ENCODE measurements at places on chromosomes 5 and 9.

DNA sequence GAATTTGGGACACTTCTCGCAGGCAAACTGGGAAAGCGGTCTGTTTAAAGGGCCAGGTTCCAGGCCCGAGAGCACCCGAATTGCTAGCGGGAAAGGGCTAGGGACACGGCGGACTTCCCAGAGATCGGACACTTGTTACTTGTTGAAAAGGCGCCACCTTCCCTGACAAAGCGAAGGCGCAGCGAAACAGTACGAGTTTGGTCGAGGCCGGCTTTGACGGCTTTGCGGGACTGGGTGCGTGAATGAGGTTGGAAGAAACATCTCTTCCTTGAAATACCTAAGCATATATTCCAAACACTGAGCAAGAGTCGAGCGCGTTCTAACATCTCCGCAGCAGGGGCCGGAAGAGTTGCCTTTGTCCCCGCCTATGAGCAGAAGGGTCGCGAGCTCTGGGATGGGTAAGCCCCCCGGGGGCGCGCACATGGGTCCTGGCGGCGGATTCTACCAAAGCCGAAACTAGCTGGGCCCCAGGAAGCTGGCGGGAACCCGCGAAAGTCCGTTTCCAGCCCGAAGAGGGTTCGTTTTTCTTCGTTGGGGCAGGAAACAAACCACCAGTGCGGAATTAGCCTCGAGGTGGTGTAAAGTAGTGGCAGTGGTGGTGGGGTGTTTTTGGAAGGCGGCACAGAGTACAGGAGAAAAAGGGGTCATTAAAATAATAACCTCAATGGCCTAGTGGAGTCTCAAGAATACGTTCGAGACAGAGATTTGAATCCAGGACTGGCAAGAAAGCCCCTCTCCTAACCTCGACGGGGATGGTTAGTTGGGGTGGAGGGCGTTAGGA lies 1.5 kb downstream of the GDNF start:
- DNase-seq: no peak

GRCh38 chr5:32302835-32303754 lies 9.6 kb downstream of the MTMR12 start:
- no peak for DNase-seq

- no peak for DNase-seq
Measured at GRCh38 chr9:83285445-83286225, 222.7 kb upstream of the RASEF start.

DNA sequence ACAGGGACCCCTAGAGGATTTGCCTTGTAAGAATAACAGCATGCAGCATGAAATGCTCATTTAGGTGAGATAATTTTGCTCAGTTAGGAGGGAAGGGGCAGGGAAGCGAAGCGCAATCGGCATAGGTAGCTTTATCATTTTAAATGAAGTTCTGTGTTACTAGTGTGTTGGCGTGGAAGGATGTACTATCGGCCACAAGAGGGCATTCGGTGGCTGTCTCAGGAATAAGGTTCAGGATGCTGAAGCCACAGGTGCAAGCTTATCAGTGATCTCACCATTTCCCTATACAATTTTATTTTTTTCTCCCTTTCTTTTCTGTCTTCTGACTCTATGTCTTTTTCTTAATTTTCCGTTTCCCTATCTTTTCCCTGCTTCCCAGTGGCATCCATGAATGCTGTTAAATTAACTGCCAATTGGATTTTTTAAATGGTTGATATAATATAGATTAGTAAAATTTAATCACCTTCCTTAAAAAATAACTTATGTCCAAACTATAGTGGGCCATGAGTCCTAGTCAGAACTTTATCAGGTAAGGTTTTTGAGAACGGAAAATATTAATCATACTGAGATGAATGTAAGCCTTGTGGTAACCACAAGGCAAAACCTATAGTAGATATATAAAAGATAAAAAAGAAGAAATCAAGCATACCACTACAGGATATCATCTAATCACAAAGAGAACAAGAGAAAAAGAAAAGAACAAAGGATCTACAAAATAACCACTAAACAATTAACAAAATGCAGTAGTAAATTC lies 1.2 kb upstream of the INSL6 start:
- peak; percentile 35 for DNase-seq

GRCh38 chr5:72510610-72511181 lies 3.5 kb upstream of the ZNF366 start:
- DNase-seq: no peak

DNA sequence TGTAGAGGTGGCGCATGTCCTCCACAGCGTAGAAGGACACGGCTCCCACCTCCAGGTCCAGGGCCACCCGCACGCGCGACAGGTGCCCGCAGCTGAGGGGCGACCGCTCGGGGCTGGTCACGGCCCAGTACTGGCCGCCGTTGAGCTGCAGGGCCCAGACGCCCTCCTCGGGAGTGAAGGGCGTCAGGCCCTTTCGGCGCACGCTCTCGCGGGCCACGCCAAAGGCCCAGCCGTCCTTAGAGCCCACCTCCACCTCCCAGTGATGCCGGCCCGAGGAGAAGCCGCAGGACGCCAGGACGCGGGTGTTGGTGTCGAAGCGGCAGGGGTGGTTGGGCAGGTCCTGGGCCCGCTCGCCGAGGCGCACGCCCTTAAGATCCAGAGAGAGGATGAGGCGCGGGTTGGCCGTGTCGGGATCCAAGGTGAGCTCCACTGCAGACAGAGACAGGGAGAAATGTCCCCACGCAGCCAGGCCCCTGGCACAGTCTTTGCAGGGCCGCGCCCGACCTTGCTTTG lies 9.7 kb downstream of the TRIM7 start:
- no peak for DNase-seq

DNA sequence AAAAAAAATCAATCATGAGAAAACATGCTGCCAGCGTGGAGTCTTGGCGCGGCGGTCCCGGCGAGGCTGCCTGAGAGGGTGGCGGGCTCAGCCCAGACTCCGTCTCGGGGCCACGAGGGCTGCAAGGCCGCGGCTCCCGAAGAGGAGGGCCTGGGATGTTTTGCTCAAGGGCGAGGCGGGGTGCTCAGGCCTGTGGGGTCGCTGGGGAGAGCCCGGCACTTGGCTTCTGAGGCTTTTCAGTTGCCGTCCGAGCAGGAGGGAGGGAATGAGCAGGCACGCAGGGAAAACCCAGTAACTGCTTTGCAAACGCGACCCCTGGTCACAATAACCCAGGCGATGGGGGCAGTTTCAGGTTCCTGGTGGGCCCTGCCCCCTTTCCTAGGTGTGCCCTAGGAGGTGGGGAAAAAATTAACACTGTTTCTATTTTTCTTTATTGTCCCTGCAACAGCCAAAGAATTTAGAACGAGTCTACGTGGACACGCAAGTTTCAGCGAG lies 3.2 kb upstream of the IRX2 start:
- DNase-seq: no peak

DNA sequence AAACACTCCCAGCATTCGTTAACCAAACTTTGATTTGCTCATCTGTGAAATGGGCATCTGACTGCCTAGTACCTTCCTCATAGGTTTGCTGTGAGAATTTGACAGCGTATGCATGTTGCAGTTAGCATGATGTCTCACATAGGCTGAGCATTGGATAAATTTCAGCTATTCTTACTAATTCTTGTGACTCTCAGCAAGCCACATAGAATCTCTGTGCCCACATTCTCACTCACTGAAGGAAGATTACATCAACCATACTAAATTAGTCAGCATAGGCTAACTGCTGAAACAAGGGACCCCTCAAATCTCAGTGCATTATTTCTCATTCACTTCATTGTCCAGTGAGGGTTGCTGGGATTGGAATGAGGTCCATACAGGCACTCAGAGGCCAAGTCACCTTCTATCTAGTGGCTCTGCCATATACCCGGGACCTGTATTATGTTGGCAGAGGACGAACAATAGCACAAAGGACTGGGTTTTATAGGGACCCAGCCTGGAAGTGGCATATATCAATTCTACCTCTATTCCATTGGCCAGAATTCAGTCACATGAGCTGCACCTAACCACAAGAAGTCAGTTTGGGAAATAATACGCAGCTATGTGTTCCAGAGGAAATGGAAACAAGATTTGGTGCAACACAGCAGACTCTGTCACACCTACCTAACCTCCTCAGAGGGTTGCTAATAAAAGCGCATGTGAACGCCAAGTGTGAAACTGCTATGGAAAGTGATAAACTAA lies 4.2 kb upstream of the PTGER4 start:
- no peak for DNase-seq

DNA sequence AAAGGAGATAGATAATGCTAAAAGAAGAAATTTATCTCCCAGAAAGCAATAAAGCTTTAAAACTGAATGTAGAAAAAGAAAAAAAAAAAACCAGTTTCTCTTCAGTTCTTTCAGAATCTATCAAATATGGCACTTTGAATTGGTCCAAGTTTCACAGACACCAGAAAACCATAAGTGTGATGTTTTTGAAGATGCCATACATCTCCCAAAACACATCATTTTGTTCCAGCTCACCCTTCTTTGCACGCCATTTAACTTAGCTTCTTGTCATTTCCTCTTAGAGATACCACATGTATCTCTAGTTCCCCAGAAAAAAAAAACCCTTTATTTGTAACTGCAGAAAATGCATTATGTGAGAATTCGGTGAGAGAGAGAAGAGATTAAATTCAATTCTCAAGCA lies 46.1 kb upstream of the MAMDC2 start:
- DNase-seq: no peak

- no peak for DNase-seq
Measured at GRCh38 chr9:136075881-136076678, 19.0 kb downstream of the NACC2 start.

- DNase-seq: no peak
Measured at GRCh38 chr9:94014066-94014654, 59.0 kb upstream of the BARX1 start.

DNA sequence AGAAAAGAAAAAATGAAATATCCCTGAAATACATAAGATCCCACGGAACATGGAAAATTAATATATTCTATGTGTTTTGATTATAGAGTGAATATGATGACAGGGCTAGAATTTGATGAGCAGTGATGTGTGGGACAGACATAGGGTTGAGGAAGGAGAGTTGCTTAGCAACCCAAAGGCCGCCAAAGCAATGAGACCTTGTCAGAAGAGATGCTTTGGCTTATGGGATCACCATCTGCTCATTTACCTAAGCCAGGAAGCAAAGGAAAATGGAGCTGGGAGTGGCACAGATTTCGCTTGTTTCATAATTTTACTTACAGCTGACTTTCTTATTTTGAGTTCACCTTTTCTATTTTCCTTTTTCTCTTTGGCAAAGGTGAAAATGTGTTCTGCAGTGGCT lies 20.9 kb upstream of the HAPLN1 start:
- no peak for DNase-seq

DNA sequence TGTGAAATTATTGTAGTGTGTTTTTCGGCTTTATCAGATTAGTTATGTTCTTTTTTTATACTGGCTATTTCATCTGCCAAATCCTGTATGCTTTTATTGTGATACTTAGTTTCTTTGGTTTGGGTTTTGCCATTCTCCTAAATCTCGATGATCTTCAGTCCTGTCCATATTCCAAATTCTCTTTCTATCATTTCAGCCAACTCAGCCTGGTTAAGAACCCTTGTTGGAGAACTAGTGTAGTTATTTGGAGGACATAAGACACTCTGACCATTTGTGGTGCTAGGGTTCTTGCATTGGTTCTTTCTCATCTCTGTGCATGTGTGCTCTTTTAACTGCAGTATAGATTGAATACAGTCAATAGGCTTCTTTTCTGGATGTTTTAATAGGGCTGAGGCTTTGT lies 187.0 kb upstream of the CCNH start:
- no peak for DNase-seq

DNA sequence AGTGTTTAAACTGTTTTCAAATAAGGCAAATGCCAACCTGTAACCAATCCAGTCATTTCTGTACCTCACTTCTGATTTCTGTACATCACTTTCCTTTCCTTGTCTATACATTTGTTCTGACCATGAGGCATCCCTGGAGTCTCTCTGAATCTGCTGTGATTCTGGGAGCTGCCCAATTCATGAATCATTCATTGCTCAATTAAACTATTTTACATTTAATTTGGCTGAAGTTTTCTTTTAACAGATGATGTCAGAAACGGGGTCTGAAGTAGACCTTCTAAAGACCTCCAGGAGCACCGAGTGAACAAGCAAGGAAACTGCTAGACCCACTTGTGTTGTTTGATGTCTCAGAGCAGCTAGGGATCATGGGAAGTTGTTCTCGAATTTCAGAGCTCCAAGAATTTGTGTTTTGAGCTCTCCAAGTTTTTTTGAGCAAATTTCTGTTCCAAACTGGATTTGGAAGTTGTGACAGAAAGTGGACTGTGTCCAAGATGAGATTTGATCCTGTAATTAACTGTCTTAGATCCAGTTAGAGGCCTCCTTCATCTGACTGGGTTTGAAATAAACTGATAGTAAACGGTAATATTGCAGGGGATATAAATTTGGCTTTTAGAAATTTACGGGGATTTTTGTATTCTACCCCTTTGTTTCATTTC lies 490.8 kb upstream of the ST8SIA4 start:
- no peak for DNase-seq

GRCh38 chr9:117815315-117815714 lies 111.1 kb downstream of the TLR4 start:
- DNase-seq: no peak

GRCh38 chr5:135535820-135536801 lies at the start of gene NEUROG1:
TSS of gene NEUROG1 (minus strand) at chr5:135535964. CDS start at chr5:135535690, 274 bp downstream.
- DNase-seq: no peak

GRCh38 chr9:37426846-37427245 lies 4.3 kb downstream of the GRHPR start:
- no peak for DNase-seq

DNA sequence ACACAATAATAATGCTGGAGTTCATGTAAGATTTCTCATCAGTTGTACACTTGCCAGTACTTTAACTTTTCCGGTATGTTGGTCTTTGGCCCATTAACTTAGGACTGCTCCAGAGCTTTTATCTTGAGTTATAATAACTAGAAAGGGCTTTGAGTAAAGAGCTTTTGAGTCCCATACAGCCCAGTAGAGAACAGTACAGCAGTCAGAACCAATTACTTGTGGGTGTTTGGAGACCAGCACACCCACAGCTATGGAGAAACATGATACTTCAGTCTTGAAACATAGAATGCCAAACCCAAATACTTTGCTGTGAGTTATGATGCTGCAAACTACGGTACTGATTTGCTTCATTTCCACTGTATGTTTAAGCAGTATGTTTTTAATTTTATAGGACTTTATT lies 374.3 kb downstream of the CCDC171 start:
- no peak for DNase-seq

DNA sequence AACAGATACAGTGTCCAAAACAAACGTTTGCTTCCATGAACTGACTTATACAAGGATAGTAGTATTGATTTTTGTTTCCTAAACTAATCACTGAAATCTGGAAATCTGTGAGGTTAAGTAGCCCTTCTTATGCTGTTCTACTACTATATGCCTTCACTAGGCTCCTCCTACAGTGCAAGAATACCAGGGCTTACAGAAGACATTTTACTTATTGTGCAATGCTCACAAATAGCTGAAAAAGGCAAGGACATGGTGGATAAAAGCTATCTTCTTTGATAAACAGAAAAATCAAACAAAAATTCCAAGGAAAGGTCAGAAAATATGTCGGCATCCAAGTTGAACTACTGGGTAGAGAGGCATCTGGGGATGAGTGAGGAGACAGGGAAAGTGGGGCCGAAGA lies 61.9 kb downstream of the OXCT1 start:
- DNase-seq: no peak

DNA sequence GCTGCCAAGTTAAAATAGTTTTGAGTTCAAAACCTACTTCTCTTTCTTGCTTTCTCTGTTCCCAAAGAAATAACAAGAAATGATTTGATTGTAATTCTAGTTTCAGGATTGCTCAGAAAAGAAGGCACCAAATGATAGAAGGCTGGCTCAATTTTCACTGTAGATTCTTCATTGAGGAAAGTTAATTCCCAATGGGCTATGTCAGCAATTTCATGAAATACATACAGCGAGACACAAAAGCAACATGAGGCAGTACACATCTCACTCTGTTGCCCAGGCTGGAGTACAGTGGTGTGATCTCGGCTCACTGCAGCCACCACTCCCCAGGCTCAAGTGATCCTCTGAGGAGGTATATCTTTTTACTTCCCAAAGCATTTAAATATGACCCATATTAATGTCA lies 1659.9 kb upstream of the C9orf72 start:
- DNase-seq: no peak
